AML-193 (cell line): ENCODE measurements at places on chromosomes 12 and 14.

GRCh38 chr12:26275313-26276131 lies 80.1 kb downstream of the SSPN start:
- no peak for DNase-seq

DNA sequence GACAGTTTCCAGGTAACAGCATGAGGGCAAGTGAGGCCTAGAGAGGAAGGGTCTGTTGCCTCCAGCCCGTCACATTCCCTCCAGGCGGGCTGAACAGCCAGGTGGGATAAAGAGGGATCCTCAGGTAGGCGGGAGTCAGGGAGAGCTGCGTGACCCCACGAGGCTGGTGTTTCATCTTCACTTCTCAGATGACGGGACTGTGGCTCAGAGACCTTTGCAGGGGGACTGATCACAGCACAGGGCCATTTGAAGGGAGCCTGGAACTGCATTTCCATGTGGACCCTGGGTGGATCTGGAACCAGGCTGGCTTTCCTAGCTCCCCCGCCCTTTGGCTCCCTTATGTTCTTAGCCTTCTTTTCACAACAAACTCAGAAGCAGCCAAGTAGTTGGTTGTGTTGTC lies 37.4 kb downstream of the SH2B3 start:
- no peak for DNase-seq

GRCh38 chr12:5480938-5481303 lies 49.0 kb downstream of the NTF3 start:
- DNase-seq = no peak

- DNase-seq = peak; percentile 43
Observed at GRCh38 chr12:96053476-96054243, 18.3 kb upstream of the LTA4H start.

DNA sequence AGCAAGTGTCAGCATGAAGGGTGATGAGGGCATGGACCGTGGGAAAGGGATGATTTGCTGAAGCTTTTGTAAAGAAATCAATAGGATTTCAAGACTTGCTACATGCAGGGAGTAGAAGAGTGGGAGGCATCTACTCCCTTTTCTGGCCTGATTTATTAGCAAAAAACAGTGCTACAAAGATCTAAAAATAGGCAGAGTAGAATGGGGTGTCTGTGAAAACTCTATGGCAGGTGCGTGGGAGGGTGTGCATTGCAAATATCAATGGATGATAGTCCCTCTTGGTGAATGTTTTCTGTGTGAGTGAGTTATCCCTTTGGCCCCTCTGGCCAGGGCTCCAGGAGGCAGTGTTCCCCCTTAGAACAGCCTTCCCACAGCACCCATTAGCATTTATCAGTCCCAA lies 139.0 kb downstream of the SMOC1 start:
- no peak for DNase-seq

DNA sequence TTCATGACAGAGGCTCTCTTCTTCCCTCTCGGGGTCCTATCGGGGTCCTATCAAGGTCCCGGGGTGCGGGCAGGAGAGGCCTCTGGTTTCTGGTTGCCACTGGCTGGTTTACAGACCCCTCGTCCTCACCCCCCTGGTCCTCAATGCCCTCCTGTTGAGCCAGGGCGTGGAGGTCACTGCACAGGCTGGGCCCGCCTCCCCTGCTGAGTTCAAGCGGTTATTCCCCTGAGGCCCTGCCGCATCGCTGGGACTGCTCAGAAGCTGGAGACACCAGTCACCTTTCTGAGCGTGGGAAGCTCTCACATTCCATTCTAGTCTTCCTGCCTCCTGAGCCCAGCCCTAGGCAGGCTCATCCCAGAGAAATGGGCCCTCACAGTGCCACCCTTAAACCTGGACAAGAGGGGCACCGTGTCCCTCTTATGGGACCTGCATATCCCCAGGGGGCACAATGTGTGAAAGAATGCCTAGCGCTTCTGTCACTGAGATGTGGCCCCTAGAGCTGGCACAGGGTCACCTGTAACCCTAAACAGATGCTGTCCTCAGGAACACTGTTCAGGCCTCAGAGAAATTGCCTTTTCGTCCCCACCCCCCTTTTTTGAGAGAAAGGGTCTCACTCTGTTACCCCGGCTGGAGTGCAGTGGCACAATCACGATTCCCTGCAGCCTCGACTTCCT lies 177.7 kb upstream of the RGS6 start:
- DNase-seq = no peak

DNA sequence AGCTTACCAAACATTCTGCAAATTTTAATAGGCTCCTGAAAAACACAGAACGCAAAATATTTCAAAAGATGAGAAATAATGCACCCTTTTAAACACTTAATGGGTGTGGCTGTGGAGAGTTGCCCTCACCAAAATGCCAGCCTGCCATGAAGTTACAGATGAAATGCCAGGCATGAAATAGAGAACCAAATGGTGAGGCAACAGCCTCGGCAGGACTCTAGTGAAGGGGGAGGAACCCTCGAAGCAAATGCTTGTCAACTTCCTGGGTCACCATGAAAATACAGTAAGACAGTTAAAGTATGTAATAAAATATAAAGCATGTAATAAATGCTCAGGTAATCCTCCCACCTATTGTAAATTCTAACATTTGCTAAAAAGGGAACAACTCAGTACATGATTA lies 24.1 kb downstream of the DUSP16 start:
- peak; percentile 55 for DNase-seq

DNA sequence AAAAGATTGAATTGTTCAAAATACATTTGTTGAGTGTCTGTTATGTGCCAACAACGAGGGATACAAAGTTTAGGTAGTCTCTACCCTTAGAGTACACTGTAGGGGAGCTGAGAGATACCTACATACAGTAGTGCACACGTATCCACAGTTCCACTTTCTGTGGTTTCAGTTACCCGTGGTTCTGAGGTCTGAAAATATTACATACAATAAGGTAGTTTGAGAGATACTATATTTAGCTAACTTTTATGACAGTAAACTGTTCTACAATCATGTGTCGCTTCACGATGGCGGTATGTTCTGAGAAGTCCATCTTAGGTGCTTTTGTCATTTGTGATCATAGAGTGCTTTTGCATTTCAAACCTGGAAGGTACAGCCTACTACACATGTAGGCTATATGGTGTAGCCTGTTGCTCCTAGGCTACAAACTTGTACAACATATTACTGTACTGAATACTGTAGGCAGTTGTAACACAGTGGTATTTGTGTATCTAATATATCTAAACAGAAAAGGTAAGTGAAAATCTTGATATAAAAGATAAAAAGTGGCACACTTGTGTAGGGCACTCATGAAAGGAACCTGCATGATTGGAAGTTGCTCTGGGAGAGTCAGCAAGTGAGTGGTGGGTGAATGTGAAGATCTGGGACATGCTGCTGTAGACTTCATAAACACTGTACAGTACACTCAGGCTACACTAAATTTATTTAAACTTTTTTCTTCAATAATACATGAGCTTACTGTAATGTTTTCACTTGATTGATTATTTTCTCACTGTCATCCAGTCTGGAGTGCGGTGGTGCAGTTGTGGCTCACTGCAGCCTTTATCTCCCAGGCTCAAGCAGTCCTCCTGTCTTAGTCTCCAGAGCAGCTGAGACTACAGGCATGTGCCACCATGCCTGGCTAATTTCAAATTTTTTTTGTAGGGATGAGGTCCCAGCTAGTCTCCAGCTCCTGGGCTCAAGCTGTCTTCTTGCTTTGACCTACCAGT lies 4.0 kb downstream of the CPSF6 start:
- DNase-seq = no peak

GRCh38 chr12:59055204-59055860 lies 135.0 kb upstream of the LRIG3 start:
- DNase-seq = no peak

DNA sequence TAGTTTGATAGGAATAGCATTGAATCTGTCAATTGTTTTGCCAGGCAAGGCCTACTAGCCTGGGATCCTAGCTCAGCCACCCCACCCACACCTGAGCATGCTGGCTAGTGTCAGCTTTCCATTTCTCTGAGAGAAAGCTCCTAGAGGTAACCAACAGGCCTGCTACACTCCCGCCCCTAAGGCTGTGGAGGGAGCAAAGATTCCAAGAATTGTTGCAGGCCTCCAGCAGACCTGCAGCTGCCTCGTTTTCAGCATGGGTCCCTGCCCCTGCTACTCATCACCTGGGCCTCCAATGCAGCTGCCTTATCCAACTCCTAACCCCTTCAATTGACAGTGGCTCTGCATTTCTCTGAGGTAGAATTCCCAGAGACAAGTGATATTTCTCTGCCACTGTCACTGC lies 852.4 kb upstream of the MDGA2 start:
- DNase-seq = no peak

DNA sequence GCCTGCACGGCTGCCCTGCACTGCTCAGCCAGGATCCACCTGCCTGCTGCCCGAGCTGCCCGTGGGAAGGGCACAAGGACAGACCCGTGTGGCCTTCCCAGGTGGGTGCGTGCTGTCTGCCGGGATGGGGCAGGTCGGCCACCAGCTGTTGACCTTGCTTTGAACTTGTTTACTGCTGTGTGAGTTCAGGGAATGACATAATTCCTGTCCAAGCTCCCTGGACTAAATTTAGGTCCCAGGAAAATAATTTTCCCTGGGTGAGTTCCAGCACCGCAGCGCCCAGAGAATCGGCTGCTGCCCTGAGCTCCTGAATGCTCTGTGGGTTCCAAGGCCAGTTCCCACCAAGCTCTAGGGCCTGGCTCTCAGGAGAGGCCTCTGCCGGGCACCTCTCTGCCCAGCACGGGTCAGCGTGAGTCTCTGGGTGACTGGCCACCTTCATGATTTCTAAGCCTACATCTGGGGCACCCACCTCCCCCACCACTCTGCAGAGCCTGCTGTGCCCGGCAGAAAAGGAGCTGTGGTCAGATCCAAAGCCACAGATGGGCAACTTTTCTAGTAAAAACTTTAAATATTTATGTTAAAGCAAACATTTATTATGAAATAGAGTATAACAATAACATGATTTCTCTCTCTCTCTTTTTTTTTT lies 27.2 kb upstream of the MLXIP start:
- DNase-seq = no peak

DNA sequence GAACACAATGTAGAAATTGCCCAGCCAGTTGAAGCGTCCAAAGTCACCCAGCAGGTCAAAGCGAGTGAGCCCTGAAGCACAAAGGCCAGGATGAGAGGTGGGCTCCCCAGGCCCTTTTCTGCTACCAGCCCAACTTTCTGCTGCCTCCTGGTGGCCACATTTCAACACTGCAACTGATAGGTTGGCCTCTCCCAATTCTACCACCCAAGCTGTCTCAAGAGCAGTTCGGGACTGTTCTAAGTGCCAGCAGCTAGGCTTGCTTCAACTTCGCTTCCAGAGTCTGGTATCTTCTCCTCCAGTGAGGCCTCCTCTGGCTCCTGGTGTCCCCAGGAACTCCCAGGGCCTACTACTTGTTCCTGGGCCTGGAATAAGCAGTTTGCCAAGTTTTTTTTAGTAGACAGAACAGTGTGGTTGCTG lies 3.4 kb upstream of the DHH start:
- DNase-seq = peak; percentile 39

- DNase-seq = no peak
Observed at GRCh38 chr14:59920378-59920683, 387 bp downstream of the LRRC9 start.

DNA sequence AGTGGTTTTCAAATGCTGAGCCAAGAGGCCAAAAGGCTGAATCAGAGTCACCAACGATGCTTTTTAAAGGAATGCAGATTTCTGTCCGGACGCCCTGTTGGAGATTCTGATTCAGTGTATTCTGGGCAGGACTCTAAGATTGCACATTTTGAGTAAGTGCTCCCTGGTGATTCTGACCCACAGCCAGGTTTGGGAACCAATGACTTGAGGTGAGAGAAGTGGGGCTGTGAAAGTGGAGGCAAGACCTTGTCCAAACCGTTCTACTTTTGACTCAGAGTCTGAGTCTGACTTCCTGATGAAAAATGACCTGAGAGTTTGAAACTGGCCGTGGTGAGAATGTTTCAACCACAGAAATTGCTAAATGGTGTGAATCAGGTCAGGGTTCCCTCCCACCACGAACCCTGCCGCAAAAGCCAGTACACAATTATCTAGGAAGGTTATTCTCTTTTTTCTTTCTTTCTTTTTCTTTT lies 90.2 kb downstream of the NTN4 start:
- no peak for DNase-seq

DNA sequence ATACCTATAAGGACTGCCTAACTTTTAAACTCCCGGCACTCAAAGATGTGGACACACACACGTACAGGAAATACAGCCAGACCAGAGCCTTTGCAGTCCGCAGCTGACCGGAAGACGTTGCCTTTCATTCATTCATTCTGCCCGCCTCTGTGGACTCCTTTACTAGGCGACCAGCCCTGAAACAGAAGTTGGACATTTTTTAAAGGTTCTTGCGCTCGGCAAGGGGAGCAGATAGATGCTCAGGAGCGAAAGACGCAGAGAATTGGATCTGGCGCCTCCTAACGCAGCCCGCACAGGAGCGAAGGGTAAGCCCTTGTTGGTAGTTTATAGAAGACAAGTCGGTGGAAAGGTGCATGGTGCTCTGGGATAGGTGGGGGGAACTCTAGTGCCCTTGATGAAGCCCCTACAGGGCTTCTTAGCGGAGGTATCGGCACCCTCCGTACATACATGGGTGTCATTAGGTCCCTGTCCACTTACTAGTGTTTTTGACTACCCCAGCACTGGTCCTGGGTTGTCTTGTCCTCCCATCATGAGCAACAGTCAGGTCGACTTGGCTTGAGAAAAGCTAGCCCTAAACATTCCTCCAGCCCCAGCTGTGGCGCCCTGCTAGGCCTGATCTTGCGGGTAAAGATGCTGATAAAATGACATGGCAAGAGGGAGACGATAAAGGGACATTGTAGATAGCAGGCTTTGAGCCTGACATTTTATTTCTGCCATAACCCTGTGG lies at the start of gene KDM2B:
Gene KDM2B, minus strand, starts transcription at position 65 of the 727 bp plus-strand sequence. CDS start 112 bp downstream, outside the sequence.
- peak; percentile 69 for DNase-seq

- DNase-seq = no peak
Observed at GRCh38 chr14:56156096-56156495, 37.9 kb downstream of the PELI2 start.

- no peak for DNase-seq
Observed at GRCh38 chr12:94898388-94898787, 105.1 kb downstream of the NDUFA12 start.
